SJCRH30 (cell line): ENCODE measurements at places on chromosomes 12 and 14.

- DNase-seq: no peak
Measured at GRCh38 chr14:78245238-78245637, 75.1 kb downstream of the NRXN3 start.

GRCh38 chr14:98858158-98858557 is 413.8 kb downstream of the BCL11B start:
- peak; percentile 27 for DNase-seq

DNA sequence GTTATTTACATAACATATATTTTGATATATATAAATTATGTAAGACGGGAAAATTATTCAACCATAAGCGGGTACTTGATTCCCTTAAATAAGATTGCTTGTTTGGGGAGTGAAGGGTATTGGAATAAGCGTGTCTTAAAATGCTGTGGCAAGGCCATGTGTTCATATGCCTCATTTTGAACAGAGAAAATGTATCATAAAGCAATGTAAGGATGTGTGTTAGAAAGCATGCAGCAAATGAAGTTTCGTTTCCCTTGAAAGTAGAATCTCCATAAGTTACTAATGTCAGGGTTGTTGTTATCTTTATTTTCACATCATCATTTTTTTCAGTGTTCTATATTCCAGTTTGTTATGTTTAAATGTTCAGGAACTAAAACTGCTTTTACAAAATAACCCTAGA is 465.6 kb downstream of the FOXG1 start:
- DNase-seq: no peak

- DNase-seq: peak; percentile 55
Measured at GRCh38 chr12:61213646-61214045, 1046.6 kb upstream of the USP15 start.

DNA sequence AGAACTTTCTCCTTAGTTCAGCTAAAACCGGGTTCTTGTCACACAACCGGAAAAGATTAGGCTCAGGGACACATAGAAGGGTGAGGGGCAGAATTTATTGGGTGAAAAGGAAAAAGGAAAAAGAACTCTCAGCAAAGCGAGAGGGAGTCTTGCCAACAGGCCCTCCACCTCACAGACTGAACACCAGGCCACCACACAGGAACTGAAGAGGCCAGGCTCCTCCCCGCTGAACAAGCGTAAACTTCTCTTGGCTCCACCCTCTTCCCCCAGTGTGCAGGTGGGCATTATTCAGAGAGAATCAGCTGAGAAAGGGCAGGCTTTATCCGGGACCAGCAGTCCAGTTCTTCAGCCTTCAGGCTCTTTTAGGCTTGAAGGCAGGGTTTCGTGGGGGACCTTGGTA is 125.6 kb upstream of the FGD4 start:
- no peak for DNase-seq

DNA sequence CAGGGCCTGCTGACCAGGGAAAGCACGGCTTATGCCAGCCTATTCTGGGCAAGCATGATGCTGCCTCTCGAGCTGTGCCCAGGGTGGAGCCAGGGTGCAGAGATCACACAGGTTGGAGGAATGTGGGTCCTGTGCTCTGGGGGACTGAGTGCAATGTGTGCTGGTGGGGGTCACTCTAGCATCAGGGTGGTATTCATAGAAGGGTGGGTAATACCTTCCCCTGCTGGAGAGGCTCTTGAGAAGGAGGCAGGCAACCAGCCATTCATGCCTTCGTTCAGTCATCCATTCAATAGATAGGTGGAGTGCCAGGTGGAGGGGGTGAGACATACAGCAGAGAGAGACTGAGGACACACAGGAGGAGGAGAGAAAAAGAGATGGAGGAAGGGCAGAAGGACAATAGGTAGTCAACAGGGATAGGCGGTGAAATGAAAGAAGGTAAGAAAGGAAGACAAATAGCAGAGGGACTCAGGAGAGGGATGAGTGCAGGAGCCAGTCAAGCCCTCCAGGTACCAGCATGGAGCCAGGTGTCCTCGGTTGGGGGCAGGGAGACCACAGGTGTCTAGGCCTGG is 5.2 kb upstream of the ZNF385A start:
- DNase-seq: no peak

GRCh38 chr12:81779216-81779615 is 20.1 kb upstream of the PPFIA2 start:
- no peak for DNase-seq

- DNase-seq: no peak
Measured at GRCh38 chr12:31582155-31582554, 8.8 kb downstream of the DENND5B start.

DNA sequence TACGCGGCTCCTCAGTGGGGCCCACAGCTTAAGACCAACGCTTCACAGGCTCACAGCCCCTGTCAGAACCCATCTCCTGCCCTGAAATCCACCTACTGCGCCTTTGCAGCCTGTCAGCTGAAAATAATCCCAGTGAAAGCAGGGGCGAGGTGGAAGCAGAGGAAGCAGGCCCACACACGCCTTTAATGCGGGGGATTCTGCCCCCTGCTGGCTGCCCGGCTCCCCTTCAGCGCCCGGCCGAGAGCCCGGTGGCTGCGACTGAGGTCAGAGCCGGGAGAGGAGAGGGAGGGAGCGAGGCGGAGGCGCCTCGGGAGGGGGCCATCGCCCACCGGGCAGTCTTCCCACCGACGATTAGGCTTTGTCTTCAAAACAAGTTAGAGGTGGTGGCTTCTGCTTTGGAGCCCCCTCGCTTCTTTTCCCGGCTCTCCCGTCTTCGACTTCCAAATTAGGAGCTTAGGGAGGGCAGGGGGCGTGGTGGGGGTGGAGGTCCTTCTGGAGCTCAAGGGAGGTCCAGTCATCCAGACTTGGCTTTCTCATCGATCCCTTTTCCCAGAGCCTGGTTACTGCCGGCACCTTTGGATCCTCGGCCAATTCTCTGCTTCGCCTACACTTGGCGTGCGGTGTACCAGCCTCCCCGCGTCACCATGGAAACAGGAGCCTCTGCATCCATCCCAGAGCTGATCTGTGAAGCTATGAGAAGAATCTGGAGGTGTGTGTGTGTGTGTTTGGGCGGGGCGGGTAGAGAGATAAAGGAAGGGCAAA is 25.2 kb upstream of the RND1 start:
- peak; percentile 78 for DNase-seq

DNA sequence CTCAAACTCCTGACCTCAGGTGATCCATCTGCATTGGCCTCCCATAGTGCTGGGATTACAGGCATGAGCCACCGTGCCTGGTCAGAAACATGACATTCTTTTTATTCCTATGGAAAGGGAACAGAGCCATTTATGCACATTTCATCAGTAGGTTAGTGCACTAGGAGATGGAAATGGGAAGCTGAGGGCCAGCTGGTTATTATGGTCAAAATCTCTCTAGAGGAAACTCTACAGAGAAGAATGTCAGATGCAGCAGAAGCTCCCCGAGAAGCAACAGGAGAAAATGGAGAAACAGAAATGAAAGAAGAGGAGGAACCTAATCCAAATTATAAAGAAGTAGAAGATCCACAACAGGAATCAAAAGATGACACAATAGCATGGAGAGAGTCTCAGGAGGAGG is 2.7 kb downstream of the CFAP251 start:
- DNase-seq: no peak

- no peak for DNase-seq
Measured at GRCh38 chr12:96190413-96191108, 3.6 kb upstream of the ELK3 start.

DNA sequence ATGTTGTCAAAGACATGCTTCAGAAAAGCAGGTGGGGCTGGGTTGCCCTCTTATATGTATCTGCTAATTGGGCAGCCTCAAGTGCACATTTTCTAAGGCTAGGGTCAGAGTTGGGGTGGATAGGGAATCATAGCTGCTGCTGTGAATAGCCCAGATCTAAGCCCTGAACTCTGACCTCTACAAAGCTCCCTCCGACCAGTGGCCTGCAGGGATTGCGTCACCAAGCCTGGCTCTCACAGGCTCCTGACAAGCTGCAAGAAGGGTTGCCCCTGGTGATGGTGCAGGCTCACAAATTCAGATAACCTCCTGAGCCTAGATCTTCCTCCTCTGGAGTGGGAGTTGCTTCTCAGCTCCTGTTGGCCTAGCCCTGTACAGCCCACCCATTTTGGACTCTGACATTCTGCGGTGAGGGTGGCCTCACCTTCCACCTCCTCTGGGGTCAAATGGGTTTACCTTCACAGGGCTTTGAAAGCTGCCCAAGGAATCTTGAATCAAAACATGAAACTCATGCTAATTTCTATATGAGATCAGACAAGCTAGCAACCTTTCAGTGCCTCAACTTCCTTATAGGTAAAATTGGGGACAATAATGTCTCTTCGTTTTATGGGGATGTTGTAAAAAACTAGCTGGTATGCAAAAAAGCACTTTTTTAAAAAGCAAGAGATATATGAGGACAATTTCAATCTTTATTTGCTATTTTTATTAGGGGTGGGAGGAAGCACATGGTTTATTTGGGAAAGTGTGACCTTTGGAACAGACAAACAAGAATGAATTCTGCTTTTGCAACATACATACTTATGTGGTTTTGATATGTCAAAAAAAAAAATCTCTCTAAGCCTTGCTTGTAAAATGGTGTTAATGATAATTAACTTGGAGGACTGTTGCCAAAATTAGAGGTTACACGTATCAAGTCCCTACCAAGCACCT is 4.9 kb upstream of the SUSD6 start:
- DNase-seq: no peak

- DNase-seq: no peak
Measured at GRCh38 chr14:89956661-89957009, 908 bp downstream of the TDP1 start.

GRCh38 chr12:42490261-42490842 is 99.2 kb downstream of the PRICKLE1 start:
- DNase-seq: no peak

GRCh38 chr14:65503771-65504170 is 91.2 kb downstream of the FUT8 start:
- DNase-seq: no peak

- DNase-seq: no peak
Measured at GRCh38 chr12:12881151-12881909, 10.0 kb upstream of the GPRC5A start.

DNA sequence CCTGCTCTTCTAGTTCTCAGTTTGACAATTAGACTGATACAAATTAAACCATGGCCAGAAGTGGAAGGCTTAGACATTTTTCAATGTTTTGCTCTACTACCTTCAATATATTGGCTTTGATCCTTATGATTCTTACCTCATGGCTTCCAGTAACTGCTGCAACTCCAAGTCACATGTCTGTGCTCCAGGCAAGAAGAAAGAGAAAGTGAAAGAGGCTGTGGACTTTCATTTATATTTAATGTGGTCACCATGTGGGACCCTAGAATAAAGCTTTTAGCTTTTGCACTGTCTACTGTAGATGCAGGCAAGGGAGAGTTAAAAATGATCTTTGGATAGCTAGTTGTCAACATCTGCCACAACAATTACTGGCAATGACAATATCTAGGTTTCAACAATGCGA is 214.3 kb upstream of the PDE3A start:
- DNase-seq: no peak

- DNase-seq: peak; percentile 37
Measured at GRCh38 chr14:35352274-35353233, 52.0 kb downstream of the NFKBIA start.

- no peak for DNase-seq
Measured at GRCh38 chr12:113220593-113221180, 577 bp upstream of the TPCN1 start.

- peak; percentile 15 for DNase-seq
Measured at GRCh38 chr12:123231931-123232330, 1.0 kb downstream of the MPHOSPH9 start.

DNA sequence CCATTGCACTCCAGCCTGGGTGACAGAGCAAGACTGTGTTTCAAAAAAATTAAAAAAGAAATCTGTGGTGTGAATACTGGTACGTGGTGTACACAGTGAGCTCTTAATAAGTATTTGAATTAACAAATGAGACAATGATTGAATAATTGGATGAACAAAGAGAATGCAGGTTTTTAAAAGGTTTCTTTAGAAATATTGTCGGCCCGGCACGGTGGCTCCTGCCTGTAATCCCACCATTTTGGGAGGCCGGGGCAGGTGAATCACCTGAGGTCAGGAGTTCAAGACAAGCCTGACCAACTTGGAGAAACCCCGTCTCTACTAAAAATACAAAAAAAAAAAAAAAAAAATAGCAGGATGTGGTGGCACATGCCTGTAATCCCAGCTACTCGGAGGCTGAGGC is 6.6 kb downstream of the HIF1A start:
- DNase-seq: no peak

- DNase-seq: no peak
Measured at GRCh38 chr14:96039633-96040311, 610 bp downstream of the C14orf132 start.
